ENCODE measurements at places on chromosomes 13 and 19.
A peak's percentile ranks its signal among the peaks of the same experiment; 100 is the strongest.

DNA sequence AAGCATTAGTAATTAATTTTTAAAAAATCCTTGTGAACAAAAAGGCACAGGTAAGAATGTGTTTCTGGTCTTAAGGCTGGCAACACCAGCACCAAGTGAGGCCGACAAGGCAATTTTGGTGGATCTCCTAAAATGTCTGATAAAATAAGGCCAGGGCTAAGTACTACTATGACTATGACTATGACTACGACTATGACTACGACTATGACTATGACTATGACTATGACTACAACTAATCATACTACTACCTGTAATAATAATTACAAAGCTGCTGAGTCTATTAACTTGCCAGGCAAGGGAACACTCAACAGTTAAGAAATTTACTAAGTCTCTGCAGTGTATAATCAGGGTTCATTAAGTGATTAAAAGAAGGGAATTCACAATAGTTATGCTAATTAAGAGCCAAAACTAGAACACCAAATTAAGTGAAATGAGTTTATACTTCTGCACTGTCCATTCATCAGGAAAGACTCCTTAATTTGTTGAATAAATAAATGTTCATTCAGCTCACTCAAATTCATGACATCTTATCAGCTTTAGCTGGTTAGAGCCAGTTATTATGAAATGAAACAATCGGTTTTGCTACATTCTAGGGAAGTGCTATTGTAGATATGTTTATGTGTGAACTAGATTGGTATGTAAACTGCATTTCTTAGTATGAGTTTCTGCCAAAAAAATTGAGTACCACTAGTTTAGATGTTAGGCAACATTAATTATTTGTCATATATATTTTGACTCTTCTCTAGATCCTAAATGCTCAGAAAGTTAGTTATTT is 1626.2 kb upstream of the PCDH20 start:
- DNase-seq: no peak

DNA sequence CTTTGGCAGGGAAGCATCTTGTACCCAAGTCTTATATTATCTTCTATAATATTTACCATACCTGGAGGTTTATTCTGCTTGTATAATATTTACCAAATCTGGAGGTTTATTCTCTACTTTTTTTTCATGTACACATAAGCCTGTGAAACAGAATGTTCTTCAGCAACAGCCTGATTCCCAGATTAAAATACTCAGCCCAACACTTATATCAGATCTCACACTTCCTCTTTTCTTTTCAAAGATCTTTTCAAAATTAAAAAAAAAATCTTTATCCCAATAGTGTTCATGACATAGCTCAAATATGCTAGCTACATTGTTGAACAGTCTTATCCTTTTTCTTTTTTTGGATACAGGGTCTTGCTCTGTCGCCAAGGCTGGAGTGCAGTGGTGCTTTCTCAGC is 300.7 kb downstream of the LMO7 start:
- DNase-seq: no peak

- DNase-seq: no peak
Measured at GRCh38 chr13:103931885-103932284, 865.7 kb upstream of the SLC10A2 start.

DNA sequence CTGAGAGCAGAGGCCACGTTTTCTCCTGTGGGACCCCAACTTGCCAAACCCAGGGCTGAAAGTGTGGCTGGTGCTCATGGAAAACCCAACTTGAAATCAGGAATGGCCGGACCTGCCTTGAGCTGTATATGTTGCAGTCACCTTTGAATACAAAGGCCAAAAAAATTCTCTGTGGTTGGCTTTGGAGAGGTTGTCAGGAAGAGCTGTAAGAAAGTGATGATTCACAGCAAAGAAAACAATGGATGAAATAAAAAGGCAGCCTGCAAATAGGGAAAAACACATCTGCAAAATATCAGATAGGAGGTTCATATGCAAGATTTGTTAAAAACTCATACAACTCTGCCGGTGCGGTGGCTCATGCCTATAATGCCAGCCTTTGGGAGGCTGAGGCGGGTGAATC is 715.8 kb downstream of the UQCRFS1 start:
- DNase-seq: peak; percentile 6

- DNase-seq: peak; percentile 74
Measured at GRCh38 chr19:53132141-53132991, at the start of gene ZNF415. TSS of gene ZNF415 (minus strand) at chr19:53132910. CDS start at chr19:53122676, 10,234 bp downstream.

DNA sequence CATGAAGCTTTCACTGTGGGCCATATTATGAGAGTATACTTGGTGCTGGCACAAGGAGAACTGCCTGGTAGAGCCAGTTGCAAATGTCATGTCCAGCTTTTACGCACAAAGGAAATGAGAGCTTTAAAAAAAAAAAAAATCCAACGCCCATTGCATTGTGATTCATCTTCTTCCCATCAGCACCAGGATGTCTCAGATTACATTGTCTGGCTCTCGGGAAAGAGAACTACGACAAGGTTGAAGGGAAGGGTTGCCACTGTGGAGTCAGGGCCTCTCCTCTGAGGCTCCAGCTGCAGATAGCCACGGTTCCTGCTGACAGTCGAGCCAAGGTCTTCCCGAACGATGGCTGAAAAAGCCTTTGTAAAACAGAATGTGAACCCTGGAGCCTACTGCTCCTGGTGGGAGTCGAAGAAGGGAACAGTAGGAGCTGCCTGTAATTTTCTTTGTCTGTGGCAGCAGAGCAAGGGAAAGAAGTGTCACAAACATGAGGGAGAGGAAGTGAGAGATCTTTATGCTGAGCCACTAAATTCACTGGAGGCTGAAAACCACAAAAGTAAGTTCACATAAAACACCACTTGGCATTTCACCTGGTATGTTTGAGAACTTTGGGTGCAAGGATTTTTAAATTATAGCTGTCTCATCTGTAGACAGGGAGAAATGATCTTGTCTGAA is 704.7 kb downstream of the DIAPH3 start:
- DNase-seq: peak; percentile 79

DNA sequence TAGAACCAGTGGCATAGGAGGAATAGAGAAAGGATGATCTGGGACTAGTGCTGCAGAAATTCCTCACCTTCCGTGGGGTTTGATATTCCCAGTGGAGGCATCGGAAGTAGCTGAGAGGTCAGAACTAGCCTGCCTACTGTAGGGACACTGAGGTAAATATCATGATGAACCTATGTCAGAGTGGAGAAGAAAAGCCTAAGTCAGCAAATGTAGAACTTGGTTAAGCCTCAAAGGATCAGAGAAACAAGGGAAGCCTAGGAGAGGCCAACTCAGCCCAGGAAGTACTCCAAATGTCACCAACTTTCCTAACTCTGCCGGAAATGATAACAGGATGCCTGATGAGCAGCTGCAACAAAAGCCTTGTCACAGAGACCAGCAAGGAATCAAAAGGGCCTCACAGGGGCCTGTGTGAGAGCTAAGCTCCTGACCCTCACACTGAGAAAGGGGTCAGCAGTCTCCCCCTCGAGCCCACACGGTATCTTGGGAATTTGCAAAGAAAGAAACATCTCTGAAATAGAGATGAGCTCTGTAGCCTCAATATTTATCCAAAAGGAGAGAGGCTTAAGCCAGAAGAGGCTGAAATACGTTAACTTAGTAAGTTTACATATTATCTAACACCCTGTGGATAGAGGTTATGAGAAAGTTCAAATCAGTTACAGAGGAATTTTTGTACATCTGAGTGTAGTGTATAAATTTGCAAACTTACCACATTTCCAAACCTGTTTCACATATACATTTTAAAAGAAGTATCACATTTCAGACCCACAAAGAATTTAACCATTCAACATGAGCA is 1064.3 kb downstream of the DIAPH3 start:
- peak; percentile 36 for DNase-seq

- DNase-seq: no peak
Measured at GRCh38 chr13:72246396-72246795, 379.4 kb upstream of the DACH1 start.

GRCh38 chr19:48619692-48620585 is 633 bp downstream of the SPHK2 start:
- no peak for DNase-seq

GRCh38 chr19:2424686-2425621 is 2.4 kb downstream of the TIMM13 start:
- DNase-seq: peak; percentile 78

- DNase-seq: no peak
Measured at GRCh38 chr13:94761407-94761806, 49.1 kb upstream of the SOX21 start.

GRCh38 chr19:7386769-7387168 is 38.0 kb downstream of the ARHGEF18 start:
- DNase-seq: no peak

- DNase-seq: no peak
Measured at GRCh38 chr13:45594764-45595163, 20.8 kb downstream of the ERICH6B start.

GRCh38 chr19:46954502-46954992 is 65.1 kb upstream of the NPAS1 start:
- no peak for DNase-seq

DNA sequence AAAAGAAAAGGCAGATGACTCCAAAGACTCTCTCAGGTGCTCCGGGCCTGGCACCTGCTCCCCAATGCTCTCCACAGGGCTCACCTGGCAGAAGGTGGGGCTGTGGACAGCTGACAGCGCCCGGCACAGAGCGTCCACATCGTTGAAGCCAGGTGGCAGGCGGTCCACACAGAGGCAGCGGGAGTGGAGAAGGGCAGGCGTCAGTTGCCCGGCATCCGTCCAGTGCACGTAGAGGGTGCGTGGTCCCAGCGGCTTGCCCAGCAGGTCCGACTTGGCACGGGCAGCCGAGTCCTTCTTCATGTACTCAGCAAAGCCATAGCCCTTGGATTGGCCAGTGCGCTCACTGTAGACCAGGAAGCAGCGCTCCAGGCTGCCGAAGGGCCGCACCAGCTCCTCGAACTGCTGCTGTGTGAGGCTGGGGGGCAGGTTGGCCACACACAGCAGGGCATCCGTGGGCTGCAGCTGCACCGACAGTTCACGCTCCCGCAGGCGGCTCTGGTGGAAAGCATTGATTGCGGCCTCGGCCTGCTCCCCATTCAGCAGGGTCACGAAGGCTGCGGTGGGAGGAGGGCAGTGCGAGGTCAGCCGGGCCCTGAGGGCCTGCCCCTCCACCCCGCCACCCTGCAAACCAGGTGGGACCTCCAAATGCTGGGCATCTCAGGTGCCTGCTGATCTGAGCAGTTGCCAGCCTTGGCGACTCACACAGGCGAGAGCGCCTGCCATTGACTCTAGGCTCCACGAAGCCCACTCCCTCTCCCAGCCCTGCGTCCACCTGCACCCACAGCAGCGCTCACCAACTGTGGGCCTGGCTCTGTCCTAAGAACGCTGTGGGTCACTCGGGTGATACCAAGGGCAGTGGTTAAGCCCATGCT is 4.5 kb downstream of the RAVER1 start:
- no peak for DNase-seq

- DNase-seq: no peak
Measured at GRCh38 chr19:28949535-28949934, 263.4 kb downstream of the UQCRFS1 start.

DNA sequence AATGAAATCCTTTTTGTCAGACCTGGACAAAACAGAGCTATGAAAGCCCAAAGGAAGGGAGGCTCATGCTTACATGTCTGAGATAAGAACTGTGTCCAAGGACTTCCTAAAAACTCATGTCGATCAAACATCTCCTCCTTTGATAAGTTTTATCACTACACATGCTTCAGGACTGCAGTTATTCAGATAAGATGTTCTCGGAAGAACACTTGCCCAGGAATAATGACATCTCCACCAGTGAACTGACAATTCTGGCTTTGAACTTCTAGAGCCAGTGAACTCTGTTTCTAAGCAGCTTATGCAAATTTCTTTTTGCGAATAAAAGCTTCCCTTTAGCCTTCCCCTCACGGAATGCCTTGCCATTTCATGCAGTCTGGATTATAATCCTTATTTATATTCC is 561.6 kb downstream of the TBC1D4 start:
- no peak for DNase-seq

Data from brain microvascular endothelial cell (primary cell).